ENCODE measurements at places on chromosomes 4 and X. TPM values are rescaled to one million over a fixed set of nuclear protein-coding genes. Genes with fewer than 3 reads are reported as not detected.
A peak's percentile ranks its signal among the peaks of the same experiment; 100 is the strongest.

GRCh38 chrX:134186362-134187121, 50.4 kb upstream of the CCDC160 start:
- DNase-seq = peak; percentile 57

DNA sequence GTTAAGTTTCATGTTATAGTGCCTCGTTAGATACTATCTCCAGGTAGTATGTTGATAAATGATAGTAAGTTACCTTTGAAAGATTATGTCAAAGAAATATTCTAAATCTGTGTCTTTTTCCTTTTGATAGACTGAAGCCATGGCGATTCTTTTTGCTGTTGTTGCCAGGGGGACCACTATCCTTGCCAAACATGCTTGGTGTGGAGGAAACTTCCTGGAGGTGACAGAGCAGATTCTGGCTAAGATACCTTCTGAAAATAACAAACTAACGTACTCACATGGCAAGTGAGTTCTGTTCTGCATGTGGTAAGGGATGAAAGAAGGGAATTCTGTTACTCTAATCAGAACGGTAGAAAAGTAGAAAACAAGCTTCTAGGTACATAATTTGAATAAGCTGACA, 8.2 kb downstream of the VAMP7 start:
- no peak for DNase-seq

- DNase-seq = no peak
Observed at GRCh38 chrX:21926116-21926515, 14.4 kb upstream of the SMS start.

DNA sequence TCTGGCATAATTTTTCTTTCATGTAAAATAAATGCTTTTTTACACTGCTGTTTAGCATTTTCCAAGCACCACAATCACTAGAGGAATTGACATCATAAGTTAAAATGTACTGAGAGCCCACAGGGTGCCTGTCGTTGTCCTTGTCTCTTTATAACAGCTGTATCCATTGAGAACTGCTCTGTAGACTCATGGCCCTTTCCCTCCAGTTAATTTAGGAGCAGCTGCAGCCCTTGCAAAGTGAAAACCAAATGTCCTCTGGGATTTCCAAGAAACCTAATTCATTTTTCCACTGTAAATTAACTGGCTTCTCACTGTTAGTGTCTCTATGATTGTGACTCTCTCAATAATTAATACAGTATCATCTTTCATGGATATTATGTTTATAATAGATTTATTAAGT, 185.9 kb downstream of the SLC4A4 start:
- no peak for DNase-seq

Gene NPNT
- 0.06 TPM for total RNA-seq

Gene PRKX
- 49.0 TPM for total RNA-seq

DNA sequence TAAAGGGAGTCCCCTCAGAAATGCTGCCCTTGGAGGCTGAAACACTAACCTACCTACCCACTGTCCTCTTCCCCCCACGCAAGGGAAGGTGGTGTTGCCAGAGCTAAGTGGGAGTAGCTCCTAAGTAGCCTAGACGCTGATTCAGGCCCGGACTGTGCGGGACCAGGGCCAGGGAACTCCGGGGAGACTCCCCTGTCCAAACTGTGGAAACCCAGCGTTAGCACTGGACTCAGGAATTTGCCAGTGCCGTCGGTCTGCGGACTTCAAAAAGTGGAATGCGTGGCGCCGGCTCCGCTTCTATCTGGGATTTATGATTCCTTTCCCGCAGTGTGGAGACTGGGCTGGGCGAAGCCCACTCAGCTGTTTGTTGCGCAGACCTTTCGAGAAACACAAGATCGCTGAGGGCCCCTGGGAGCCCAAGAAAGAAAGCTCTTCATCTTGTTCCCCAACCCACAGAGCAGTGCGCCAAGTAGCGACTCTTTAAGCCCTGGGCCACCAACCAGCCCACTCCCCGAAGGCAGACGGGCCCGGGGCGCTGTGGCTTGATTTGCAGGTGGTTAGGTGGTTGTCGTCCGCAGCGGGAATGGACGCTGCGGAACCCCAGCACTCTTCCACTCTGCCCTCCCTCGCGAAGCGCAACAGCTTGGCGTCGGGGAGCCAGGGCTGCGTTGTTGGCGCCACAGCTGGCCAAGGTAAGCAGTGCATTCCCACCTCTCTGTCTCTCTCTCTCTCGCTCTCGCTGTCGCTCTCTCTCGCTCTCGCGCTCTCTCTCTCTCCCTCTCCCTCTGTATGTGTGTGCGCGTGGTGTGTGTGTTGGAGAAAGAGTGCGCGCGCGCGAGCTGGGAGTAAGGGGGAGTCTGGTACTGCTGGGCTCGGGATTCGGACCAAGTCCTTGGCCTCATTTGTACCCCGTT, 2.0 kb downstream of the TMEM255A start:
- peak; percentile 59 for DNase-seq

Gene VEGFC
- not detected for total RNA-seq

DNA sequence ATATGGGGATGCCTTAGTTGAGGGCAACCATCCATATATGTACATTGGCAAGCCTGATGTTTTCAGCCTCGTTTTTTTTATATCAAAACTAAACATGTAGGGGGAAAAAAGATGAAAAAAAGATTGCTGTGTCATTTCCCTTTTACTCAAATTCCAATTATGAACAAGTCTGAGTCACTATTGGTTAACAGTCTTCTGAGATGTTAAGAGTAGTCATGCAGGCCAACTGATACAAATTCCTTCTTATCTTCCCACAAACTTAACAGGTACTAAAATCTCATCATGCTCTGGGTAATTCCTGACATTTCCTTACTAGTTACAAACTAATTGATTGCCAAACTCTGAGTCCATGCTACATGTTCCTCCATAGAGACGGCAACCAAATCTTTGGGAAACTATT, 222.1 kb downstream of the FRMPD4 start:
- no peak for DNase-seq

GRCh38 chr4:106329041-106329618, 12.8 kb downstream of the AIMP1 start:
- no peak for DNase-seq

Gene SH3TC1
- 22.2 TPM for total RNA-seq

DNA sequence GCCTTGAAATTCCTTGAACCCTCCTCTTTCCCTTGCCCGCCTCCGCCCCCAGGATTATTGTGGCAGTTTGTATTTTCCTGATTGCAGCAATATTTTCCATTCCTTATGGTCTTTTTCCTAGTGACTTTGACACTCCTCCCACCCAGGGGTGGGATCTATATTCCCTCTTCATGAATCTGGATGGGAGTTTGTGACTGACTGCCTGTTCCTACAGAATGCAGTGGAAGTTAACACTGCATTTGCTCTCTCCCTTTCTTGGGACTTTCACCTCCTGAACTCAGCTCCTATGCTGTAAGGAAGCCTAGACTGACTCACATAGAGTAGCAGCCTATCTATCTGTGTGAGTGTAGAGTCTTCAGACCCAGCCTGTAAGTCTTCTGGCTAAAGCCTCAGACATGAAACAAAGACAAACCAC, 2.2 kb downstream of the FUNDC2 start:
- no peak for DNase-seq

- DNase-seq = no peak
Observed at GRCh38 chrX:75071334-75071733, 84.7 kb downstream of the ABCB7 start.

GRCh38 chr4:83024233-83024632, 10.8 kb upstream of the COPS4 start:
- no peak for DNase-seq

- no peak for DNase-seq
Observed at GRCh38 chrX:2410279-2411020, 90.3 kb downstream of the DHRSX start.
